Fibroblast of lung (primary cell): ENCODE measurements at places on chromosomes 12 and 14.

DNA sequence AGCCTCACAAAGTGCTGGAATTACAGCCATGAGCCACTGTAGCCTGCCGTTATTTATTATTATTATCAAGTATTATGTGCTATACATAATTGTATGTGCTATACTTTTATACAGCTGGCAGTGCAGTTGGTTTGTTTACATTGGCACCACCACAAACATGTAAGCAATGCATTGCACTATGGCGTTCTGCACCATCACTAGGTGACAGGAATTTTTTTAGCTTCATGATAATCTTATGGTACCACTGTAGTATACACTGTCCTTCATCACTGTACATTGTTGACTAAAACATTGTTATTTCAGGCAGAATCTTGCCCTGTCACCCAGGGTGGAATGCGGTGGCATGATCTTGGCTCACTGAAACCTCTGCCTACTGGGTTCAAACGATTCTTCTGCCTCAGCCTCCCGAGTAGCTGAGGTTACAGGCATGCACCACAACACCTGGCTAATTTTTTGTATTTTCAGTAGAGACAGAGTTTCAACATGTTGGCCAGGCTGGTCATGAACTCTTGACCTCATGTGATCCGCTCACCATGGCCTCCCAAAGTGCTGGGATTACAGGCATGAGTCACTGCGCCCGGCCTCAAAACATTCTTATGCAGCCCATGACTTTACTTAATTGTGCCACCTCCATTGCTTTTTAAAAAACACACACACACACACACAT lies 17.1 kb downstream of the MRPL42 start:
- peak; percentile 62 for DNase-seq

- DNase-seq = no peak
Observed at GRCh38 chr12:102326982-102327381, 129.3 kb upstream of the PMCH start.

DNA sequence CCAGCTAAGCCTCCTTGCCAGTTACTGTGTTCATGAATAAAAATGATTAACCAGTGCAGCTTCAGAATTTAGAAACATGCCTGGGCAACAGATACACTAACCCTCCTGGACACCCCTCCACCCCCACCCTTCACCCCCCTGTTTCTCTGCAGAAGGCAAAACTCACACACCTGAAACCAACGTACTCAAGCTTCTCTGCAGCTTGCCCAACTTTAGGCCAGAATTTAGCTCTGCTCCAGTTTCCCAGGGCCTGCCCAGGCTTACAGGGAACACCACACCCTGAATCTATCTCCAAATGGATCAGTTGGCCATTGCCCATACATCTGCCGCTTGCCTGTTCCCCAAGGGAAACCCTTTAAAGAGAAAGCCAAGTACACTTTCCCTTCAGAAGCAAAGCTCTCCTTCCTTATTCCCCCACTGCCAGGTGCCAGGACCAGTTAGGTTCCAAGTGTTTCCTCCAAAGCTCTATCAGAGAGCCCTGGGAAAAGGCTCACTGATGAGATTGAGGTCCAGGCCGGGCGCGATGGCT lies 1.8 kb upstream of the SPPL3 start:
- DNase-seq = no peak

DNA sequence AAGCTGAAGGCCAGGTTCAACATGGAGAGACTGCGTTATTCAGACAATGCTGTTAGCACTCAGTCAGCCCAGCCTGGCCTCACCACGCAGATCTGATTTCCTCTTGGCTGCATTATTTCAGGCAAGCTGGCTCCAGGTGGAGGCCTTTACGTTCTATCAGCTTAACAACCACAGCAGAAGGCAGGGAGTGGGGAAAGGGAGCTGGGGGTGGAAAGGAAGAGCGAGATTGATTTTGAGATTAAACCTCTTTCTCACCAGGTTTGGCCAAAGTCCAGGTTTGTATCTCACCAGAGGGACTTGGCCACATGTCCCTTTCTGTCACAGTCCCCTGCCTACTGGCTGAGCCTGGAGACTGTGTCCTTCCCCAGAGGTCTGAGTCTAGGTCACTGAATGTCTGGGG lies 543.7 kb upstream of the TMEM132C start:
- DNase-seq = no peak

DNA sequence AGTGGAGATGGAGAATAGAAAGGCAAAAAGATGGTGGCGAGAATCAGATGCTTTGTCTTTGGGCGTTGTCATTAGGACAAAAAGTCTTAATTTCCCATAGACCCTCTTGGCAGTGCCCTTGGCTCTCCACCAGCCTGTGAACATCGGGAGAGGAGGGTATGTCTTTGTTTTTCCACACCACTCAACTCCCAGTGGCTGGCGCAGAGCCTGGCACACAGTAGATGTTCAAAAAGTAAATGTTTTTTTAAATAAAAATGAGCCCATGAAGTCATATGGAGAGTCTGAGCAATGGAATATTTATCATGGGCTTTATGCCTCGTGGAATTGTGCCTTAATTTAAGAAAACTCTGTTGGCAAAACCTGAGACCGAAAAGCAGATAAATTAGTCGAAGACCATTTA lies 90.4 kb downstream of the SRGAP1 start:
- DNase-seq = no peak
